ENCODE measurements at places on chromosomes 2 and 18.

DNA sequence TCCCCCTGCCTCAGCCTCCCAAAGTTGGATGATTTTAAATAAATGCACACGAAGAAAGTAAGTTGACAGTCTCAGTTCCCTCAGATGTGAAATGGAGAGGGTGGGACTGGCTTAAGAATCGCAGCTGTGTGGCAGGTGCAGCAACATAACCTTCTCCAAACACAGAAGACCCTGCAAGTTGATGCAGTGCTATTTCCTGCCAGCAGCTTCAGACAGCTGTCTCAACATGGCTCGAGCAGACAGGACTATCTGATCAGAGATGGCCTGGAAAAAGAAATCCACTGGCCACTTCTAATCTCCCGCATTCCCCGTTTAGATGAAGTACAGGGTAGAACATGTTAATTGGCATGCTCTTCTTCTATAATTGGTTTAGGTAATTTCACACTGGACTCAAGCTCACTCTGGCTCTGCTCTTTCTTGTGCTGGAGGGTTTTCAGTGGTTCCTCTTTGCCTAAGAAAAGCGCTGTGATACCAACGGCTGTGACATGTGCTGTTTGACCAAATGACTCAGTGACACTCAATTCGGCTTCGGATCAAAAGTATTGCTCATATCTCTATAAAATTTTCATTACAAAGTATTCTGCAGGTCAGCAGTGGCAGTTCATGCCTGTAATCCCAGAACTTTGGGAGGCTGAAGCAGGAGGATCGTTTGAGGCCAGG lies 40.2 kb downstream of the MYOM1 start:
- DNase-seq = no peak

GRCh38 chr2:71778936-71779773 lies 325.8 kb downstream of the DYSF start:
- DNase-seq = no peak

DNA sequence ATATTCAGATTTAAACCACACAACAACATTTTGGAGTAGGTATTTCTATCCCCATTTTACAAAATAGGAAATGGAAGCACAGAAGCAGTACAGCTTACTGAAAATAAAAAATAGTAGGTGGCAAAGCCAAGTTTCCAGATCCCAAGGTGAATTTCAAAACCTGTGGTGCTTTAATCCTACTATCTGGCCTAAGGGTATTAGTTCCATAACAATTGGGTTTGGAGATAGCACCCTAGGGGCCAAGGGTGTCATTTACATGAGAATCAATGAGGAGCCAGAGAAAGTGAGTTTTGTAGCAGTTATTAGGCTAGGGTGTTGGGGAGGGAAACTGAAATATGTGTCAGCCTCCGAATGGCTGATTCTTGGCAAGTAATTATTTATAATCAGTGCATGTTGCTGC lies 24.9 kb downstream of the OSBPL6 start:
- DNase-seq = no peak

DNA sequence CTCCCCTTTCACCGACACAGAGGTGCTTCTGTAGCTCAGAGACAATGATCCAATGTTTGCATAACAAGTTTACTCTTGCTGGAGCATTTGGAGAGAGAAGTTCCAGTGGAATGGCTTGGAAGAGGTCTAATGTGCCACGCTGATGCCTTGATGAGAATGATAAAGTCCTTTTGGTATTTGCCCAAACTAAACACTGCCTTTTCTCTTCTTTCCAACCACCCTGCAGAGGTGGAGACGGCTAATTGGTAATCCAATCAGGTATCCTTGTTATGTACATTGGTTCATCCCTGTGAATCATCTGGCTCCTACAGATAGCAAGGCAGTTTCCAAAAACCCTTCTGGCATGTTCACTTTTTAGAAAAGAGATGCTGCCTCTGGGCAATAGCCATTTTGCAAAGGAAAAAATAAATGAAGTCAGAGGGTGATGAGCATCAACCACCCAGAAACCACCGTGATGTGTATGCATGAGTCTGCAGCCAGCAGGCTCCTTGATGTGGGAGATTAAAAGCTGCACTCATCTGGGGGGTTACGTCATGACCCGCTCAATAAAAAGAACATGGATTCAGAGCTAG lies 40.6 kb downstream of the KIAA2012 start:
- no peak for DNase-seq

DNA sequence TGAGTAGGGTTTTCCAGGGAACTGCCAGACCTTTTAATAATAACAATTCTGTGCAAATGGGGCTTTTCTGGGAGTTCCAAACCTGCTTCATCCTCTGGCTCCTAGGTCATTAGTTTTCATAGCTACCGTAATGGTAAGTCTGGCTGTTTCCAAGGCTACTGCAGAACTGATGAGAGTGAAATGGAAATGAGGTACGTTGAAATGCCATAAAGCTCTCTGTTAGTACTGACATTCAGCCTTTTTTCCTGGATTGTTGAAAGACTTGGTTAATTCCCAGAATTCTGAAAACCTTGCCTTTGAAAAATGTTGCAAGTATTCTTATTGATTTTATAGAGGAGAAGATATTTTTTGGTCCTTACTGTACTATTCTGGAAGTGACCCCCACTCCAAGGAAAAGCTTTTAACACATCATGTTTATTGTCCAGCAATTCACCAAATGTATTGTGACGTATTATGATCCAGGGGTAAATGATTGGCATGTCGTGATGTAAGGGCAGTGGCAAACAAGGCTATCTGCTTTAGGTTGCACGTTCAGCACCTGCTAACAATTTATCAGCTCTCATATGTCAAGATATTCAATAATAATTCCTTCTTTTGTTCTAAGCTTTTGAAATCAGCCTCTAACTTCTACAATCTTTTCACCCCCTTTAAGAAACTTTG lies 767.0 kb upstream of the RAB6C start:
- DNase-seq = no peak

DNA sequence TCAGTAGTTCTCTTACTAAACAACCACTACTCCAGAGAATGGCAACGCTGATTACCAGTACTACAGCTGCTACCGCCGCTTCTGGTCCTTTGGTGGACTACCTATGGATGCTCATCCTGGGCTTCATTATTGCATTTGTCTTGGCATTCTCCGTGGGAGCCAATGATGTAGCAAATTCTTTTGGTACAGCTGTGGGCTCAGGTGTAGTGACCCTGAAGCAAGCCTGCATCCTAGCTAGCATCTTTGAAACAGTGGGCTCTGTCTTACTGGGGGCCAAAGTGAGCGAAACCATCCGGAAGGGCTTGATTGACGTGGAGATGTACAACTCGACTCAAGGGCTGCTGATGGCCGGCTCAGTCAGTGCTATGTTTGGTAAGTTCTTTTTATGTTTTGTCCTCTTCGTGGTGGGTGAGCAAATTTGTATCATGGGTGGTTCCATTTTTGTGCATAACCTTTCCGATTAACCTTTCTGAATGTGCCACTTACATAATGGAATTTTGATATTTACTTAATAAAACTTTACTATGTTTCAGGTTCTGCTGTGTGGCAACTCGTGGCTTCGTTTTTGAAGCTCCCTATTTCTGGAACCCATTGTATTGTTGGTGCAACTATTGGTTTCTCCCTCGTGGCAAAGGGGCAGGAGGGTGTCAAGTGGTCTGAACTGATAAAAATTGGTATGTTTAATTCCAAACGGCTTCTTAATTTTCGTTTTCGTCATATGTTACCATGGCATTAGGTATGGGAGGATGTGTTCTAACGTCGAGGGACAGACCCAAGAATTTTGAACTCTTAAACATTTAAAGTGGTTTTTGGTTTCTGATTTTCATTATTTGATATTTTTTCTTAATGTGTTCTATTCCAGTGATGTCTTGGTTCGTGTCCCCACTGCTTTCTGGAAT lies 1.3 kb downstream of the SLC20A1 start:
- DNase-seq = no peak

DNA sequence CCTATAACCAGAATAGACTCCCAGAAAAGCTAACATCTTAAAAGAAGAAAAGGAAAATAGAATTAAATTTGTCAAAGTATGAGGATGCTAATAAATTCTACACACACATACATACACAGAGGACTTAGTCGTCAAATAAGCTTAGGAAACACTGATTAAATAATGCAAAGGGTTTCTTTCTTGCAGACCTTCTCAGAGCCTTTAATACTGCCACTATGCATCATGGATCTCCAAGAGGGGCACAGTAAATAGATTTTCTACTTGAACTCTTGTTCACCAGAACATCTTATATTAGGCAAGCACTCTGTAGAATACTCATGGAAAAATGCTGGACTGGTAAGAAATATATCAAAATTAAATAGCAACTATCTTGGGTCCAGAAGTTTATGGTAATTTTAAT lies 69.4 kb downstream of the ANKRD44 start:
- DNase-seq = no peak

DNA sequence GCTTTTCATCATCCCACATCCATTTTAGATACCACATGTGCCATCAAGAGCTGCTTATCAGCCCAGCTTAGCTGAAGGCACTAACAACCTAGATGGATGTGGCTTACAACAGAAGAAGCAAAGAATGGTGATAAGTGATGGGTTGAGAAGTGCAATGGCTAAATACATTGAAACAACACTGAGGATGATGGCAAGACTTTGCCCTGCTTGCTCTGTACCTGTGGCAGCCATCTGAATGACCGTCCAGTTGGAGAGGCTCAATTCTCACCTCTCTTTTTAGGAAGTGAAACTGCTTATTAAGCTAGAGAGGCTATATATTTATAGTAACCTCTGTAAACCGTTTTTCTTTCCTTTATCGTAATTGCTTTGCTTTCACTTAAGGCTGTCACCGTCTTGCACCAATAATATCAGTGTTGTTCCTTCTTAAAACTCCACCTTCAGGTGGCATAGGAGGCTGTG lies 5.7 kb downstream of the GPATCH11 start:
- no peak for DNase-seq

- DNase-seq = no peak
Observed at GRCh38 chr2:105238664-105239240, 2.8 kb upstream of the GPR45 start.

- DNase-seq = no peak
Observed at GRCh38 chr2:37836270-37836669, 88.8 kb upstream of the RMDN2 start.

DNA sequence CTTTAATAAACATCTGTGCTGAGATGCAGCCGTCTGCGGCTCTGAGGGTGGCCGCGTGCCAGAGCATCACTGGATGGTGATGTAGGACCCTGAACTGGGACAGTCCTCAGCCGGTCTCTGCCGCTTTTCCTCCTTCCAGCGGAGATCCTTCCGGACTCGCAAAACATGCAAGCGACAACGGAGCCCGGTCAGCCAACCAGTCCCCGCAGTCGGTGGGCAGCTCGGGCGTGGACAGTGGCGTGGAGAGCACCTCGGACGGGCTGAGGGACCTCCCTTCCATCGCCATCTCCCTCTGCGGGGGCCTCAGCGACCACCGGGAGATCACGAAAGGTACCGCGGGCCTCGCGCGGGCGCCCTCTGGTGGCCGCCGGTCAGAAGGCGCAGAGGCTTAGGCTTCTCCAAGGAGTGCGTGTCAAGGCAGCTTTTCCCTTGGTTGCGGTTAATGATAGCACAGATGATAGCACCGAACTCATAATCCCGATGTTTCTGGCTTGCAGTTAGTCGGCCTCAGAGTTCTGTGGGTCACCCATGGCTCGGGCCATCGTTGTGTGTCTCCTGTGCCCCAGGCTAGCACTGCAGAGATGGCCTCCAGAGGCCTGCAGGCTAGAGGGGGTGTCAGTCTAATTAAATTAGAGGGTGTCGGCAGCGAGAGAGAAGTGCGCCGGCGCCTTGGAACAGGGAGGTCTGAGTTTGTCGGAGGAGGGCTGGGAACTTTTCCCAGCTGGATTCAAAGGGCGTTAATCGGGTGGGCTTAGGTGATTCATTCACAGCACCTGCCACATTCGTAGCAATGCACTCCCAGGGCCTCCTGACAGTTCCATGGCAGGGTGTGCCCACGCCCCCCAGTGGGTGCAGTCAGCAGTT lies 38.5 kb downstream of the LPIN1 start:
- peak; percentile 54 for DNase-seq

GRCh38 chr2:64143169-64144056 lies 807 bp downstream of the PELI1 start:
- DNase-seq = no peak

GRCh38 chr2:143954186-143954585 lies 565.7 kb downstream of the ZEB2 start:
- DNase-seq = no peak

- no peak for DNase-seq
Observed at GRCh38 chr2:101375653-101376052, 11.7 kb downstream of the CREG2 start.

DNA sequence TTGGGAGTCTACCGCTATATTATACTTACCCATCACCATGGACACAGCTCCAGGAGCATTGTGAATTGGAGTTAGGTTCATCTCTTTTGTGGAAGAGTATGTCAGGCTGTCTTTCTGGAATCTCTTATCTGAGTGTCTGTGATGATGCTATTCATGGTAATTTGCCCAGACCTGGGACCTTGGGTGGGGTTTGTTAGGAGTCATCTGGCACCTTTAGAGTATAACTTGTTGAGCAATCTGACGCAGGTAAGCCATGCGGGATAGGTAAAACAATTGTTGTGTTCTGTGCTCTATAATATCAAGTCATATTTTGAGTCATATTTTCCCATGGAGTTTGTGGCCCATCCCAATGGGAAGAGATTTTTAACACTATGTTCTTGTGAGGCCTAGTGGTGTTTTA lies 49.7 kb upstream of the MAPRE2 start:
- no peak for DNase-seq

DNA sequence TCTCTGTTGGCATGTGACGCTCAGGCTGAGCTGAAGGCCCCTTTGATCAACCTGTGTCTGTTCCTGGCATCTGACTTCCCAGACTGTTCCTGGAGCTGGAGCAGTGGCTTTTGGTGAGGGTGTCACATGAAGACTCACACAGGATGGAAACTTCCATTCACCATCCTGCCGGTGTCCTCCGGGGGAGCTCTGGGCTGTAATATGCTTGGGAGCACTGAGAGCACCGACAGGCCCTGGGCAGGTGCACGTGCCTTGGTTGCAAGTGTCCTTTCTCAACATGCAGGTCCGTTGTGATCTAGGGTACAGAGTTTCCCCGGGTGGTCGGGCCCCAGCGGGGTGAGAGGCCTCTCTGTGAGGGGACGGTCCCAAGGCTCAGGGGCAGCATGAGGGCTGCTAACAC lies 24.8 kb upstream of the GBX2 start:
- no peak for DNase-seq

Measured in COLO829 (cell line).